ENCODE measurements at places on chromosomes 2 and 18. TPM values are rescaled to one million over a fixed set of nuclear protein-coding genes. Genes with fewer than 3 reads are reported as not detected.
A peak's percentile ranks its signal among the peaks of the same experiment; 100 is the strongest.

The RAX gene
- total RNA-seq: not detected

- no peak for DNase-seq
Observed at GRCh38 chr2:218880859-218881594, 375 bp downstream of the WNT10A start.

DNA sequence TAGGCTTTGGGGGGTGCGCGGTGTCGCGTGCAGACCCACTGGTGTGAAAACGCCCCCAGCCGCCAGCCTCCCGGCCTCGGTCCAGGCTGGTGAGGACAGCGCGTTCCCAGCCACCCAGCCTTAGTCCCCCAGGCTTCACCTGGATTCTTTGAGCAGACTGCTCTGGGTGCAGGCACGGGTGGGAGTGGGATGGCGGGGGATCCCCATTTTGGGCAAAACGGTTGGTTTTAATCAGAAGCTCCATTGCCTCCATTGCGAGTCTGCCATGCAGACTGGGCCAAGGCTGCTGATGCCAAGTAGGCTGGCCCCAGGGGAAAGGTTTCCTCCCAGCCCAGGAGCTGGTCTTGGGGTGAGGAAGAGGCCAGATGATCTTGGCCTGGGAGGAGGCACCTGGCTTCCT, 445 bp downstream of the MLPH start:
- DNase-seq: peak; percentile 52

DNA sequence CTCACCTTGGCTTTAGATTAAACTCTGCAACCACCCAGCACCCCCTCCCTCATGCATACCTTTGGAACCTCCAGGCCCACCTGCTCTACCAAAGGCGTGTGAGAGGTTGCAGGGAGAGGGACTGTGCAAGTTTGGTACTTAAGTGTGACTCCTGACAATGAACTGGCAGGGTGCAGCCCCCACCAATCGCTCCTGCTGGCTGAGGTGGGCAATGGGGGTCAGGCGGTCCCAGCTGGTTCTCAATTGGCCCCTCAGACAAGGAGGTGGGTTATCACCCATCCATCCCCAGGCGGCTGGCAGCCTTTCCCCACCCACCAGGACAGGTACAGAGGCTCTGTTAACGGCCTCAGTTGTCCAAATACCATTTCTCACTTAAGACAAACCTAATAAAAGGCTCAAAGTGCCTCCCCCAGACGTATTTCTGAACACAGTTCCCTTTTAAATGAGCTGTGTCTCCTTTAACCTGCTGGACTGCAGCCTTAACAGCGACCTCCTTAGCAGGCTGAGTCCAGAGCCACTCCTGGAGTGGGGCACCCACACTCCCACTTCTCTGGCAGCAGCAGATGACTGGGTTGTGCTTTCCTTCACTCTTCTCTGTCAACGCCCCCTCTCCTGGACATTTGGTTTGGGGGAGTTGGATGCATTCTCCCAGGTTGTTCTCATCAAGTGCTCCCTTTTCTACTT, 169.2 kb upstream of the SMAD2 start:
- DNase-seq: no peak

GRCh38 chr2:138029276-138029675, 65.0 kb downstream of the HNMT start:
- DNase-seq: no peak

GRCh38 chr2:193701484-193701883, 1506.8 kb upstream of the TMEFF2 start:
- no peak for DNase-seq

DNA sequence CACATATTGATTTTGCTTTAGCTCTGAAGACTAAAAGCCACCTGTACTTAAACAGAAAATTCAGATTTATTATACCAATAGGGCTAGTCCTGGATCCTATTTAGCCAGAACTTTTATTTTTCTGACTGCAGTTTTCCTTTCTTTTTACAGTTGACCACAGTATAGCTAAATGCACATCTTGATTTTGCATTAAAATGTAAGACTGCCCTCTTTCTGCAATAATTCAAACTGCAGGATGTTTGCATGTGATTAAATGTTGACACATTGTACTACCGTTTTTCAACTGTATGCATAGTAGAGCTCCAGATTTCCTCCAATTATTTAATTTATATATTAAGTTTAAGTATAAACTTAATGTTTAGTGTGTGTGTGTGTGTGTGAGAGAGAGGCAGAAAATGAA, 1262.9 kb downstream of the SUCLG1 start:
- DNase-seq: no peak

All from PC-9 (cell line).